ENCODE measurements at places on chromosomes 16 and 17. TPM values are rescaled to one million over a fixed set of nuclear protein-coding genes. Genes with fewer than 3 reads are reported as not detected.

DNA sequence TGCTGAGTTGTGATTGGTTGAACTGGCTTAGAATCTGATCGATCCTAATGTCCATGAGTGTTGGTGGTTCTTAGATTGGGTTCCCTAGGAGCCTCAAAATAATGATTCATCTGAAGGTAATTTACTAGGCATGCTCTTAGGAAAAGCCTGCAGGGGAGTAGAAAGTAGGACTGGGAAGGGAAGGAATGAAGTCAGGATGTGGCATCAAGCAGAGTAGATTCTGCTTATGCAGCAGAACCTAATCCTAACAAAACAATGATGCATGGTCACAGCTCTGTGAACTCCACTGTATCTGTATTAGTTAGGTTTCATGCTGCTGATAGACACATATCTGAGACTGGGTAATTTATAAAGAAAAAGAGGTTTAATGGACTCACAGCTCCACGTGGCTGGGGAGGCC is 132.5 kb downstream of the HS3ST2 start:
- no peak for DNase-seq

- DNase-seq: no peak
Observed at GRCh38 chr16:66387817-66388332, 21.4 kb downstream of the CDH5 start.

- DNase-seq: no peak
Observed at GRCh38 chr17:30952638-30953393, 18.0 kb upstream of the RNF135 start.

DNA sequence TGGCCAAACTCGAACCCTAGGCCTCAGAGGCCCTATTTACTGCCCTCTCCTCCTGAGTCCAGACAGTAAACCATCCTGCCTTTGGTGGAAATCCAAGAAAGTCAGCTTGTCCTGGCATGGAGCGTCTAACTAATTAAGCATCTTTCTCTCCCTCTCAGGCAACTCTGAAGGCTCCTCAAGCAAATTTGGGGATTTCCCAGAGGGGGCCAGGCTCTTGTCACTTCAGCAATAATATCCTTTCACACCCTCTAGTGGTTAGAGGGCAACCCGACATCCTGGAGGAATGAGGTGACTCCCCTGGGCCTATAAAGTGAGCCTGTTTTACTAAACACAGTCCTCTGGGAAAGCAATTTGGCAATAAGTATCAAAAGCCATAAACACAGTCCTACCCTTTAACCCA is 60.4 kb downstream of the NOG start:
- DNase-seq: peak; percentile 41

DNA sequence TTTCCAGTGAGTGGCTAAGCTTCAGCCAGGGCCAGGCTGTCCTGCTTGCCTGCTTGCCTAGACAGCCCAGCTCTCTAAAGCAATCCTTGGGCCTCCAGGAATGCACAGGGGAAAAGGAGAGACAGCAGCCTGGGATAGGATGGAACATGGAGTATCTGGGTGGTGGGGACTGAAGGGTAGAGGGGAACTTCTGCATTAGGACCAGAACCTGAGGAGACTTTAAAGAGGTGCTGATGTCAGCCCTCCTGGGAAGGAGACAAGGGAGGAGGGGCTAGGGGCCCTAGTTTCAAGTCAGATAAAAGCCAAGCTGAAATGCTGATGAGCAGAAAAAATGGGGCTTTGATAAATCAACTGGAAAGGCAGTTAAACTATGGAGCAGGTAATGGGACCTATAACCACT is 1.8 kb downstream of the HOXB7 start:
- no peak for DNase-seq

- DNase-seq: no peak
Observed at GRCh38 chr16:67429799-67430503, 970 bp upstream of the HSD11B2 start.

- DNase-seq: no peak
Observed at GRCh38 chr16:60635548-60635947, 1400.7 kb downstream of the CDH8 start.

DNA sequence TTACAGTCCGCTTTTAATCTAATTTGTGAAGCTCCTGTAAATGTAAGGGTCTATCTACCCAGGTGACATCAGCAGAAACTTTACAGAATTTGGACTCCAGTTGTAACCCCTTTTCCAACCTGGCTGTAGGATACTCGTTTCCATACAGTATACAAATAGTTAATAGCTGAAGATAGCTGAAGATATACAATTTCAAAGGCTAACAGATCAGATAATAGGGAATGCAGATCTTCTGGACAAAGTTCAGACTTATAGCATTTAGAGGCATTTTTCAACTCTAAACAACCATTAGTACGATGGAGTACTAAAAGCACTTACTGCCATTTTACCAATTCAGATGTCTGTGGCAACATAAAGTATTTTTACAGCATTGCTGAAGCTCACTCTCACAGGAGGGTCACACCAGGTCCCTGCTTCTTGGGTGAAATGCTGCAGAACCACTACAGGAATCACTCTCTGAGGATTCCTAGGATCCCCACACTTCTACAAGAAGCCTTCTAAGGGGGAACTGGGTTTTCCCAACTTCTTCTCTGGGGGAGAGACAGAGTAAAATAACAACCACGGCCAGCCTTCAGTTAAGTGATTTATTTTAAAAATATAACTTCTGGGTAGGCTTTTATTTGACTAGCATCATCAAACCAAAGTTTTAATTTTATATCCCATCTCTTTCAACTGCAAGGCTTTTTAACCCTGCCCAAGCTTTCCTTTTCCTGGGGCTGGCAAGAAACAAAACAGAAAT is 2.9 kb downstream of the VEZF1 start:
- no peak for DNase-seq

Gene UNC119
- total RNA-seq: 49.4 TPM

Gene BRICD5
- total RNA-seq: 2.0 TPM

Measured in kidney epithelial cell (primary cell).